GM23338 (cell line): ENCODE measurements at places on chromosomes 12 and 14.

DNA sequence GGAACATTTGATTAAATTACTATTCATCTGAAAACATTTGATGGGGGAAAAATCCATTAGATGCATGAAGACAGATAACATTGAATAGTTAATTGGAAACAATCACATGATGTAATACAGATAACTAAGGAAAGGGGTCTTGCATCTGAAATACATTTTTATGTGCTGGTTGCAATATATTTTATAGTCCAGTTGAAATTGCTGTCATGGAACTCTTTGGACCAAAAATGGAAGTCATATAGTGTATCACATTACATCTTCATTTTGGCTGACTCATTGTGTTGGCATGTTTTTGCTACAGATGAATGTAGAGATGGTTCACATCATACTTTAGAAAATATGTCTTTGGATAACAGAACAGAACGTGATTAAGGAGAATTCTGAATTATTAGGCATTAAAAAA, 43.0 kb upstream of the GNPNAT1 start:
- H3K4me1 ChIP-seq: peaks cover 50% of the 10 kb centered on the region
- H3K4me3 ChIP-seq: no peak overlapping the region
- no peaks in the 10 kb centered on the region for H3K27me3 ChIP-seq
- peak overlapping the region; percentile 17; the same call in 1 of the 2 replicates for H3K27ac ChIP-seq

DNA sequence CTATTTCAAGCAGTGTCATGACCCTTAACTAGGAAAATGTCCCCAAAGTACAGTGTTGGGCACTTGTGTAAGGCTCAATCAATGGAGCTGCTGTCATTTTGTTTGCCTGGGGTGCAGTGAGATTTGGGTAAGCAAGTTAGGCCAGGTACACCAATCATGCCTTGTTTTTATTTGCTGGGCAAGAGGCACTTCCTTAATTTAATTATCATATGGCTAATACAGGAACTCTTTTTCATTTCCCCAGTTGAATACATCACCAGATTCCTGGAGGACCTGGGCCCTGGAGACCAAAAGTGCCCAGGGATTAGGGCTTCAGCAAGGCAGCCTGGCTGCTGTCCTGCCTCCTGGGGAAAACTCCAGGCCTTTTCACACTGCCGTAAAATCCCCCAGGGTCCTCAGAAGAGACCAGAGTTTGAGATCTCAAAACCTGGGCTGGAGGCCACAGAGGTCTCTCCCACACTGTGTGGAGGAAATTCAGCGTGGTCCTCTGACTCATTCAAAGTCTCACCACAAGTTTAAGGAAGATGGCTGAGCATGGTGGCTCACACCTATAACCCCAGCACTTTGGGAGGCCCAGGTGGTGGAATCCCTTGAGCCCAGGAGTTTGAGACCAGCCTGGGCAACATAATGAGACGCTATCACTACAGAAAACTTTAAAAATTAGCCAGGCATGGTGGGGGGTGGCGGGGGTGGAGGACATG, 28.4 kb upstream of the FOXN3 start:
- H3K36me3 ChIP-seq: no peaks in the 10 kb centered on the region
- H3K27ac ChIP-seq: peak overlapping the region; percentile 60; the same call in 1 of the 2 replicates

GRCh38 chr12:26402648-26403047, 207.3 kb downstream of the SSPN start:
- H3K36me3 ChIP-seq: peaks cover 3% of the 10 kb centered on the region; the same call in 1 of the 2 replicates
- peak; percentile 58 for DNase-seq
- no peak overlapping the region for H3K27ac ChIP-seq
- no peaks in the 10 kb centered on the region for H3K4me1 ChIP-seq

GRCh38 chr12:131229426-131230339, 276.0 kb downstream of the ADGRD1 start:
- peak; percentile 74 for DNase-seq
- no peaks in the 10 kb centered on the region for H3K36me3 ChIP-seq
- no peaks in the 10 kb centered on the region for H3K27me3 ChIP-seq
- H3K4me1 ChIP-seq: peaks cover 13% of the 10 kb centered on the region; the same call in 1 of the 2 replicates

DNA sequence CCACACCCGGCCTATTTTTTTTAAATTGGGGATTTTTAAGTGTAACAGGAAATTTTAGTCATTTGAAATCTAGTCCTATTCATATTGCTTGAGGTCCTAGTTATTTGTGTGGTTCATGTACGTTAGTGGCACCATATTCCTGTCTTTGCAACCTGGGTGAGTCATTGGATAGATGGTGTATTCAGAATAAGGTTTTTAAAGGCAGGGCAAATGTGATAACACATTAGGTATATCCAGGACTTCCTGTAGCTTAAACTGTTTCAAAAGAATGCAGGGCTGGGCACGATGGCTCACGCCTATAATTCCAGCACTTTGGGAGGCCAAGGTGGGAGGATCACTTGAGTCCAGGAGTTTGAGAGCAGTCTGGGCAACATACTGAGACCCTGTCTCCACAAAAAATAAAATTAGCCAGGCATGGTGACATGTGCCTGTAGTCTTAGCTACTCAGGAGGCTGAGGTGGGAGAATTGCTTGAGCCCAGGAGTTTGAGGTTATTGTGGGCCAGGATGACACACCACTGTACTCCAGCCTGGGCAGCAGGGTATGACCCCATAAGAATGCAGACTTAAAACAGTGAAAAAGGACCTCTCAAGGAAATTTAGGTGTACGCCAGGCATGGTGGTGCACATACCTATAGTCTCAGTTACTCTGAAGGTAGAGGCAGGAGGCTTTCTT, 8.1 kb downstream of the ATP6V0A2 start:
- H3K27ac ChIP-seq: 0 out of 2 replicates have a peak overlapping the region, but pooled peaks have one; percentile 32
- H3K4me3 ChIP-seq: no peak overlapping the region
- H3K36me3 ChIP-seq: peaks cover 45% of the 10 kb centered on the region
- no peaks in the 10 kb centered on the region for H3K4me1 ChIP-seq
- H3K27me3 ChIP-seq: no peaks in the 10 kb centered on the region

DNA sequence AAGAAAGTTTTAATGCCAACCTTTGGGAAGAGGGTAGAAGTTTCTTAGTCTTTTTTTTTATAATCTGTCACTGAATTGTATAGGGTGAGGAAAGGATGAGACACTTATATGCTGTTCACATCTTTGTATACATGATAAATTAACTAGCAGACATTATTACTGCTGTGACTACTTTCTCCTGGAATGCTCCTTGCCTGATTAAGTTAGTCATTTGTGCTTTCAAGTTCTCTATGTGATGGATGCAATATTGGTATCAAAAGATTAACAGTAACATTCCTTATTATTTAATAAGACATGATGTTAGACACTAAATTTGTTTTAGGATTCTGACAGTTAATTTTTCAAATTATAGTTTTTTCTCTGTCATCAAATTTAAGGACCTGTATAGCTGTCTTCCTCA, 223.4 kb upstream of the GARIN2 start:
- no peak overlapping the region for H3K27ac ChIP-seq
- H3K4me3 ChIP-seq: no peak overlapping the region
- H3K27me3 ChIP-seq: no peaks in the 10 kb centered on the region
- H3K4me1 ChIP-seq: no peaks in the 10 kb centered on the region

GRCh38 chr12:2691006-2691344, 103.8 kb upstream of the FKBP4 start:
- H3K36me3 ChIP-seq: no peaks in the 10 kb centered on the region
- peaks cover 19% of the 10 kb centered on the region for H3K4me1 ChIP-seq
- H3K27ac ChIP-seq: peak overlapping the region; percentile 51; the same call in 1 of the 2 replicates
- peaks cover 9% of the 10 kb centered on the region; the same call in 1 of the 2 replicates for H3K27me3 ChIP-seq

DNA sequence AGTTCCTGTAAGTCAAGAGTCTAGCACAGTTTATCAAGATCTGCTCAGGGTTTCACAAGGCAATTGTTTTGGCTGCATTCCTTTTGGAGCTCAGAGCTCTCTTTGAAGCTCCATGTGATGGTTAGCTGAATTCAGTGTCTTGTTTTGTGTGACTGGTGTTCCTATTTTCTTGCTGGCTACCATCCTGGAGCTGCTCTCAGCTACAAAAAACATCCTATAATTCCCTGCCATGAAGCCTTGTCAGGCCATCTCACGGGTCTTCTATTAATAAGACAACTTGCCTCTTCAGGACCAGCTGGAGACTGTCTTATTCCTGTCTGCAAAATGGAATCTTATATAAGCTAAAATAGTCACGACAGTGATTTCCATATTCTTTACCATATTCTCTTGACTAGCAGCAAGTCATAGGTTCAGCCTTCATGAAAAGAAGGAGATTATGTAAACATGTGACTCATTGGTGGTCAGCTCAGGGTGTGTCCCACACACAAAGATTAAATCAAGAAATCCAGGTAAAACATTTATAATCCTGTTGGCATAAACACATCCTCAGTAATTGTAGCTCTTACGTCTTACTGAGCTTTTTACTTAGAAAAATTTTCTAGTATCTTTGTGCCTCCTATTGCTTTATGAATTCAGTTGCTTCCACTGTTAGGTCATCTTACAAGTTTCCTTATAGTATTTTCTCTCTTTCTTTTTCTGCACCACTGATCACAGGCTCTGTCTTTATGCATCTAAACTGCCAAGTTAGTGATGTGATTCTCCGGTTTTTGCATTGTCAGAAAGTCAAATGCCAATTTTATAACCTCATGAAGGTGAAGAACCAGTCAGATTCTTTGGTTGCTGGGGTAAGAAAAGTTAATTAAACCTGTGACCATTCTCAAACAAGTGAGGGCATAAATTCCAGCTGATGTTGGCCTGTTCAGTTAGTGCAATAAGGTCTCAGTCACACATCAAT, 378.5 kb upstream of the MGAT4C start:
- H3K4me1 ChIP-seq: no peaks in the 10 kb centered on the region
- no peaks in the 10 kb centered on the region for H3K36me3 ChIP-seq
- no peak for DNase-seq
- H3K27ac ChIP-seq: no peak overlapping the region
- H3K4me3 ChIP-seq: no peak overlapping the region
- H3K27me3 ChIP-seq: no peaks in the 10 kb centered on the region

GRCh38 chr12:51759175-51759574, 89.3 kb downstream of the FIGNL2 start:
- no peak for DNase-seq
- no peaks in the 10 kb centered on the region for H3K36me3 ChIP-seq
- H3K4me3 ChIP-seq: no peak overlapping the region

GRCh38 chr14:91872517-91873470, 5.5 kb upstream of the TC2N start:
- no peaks in the 10 kb centered on the region for H3K27me3 ChIP-seq
- no peak overlapping the region for H3K4me3 ChIP-seq
- DNase-seq: no peak
- no peak overlapping the region for H3K27ac ChIP-seq
- H3K4me1 ChIP-seq: peaks cover 10% of the 10 kb centered on the region

DNA sequence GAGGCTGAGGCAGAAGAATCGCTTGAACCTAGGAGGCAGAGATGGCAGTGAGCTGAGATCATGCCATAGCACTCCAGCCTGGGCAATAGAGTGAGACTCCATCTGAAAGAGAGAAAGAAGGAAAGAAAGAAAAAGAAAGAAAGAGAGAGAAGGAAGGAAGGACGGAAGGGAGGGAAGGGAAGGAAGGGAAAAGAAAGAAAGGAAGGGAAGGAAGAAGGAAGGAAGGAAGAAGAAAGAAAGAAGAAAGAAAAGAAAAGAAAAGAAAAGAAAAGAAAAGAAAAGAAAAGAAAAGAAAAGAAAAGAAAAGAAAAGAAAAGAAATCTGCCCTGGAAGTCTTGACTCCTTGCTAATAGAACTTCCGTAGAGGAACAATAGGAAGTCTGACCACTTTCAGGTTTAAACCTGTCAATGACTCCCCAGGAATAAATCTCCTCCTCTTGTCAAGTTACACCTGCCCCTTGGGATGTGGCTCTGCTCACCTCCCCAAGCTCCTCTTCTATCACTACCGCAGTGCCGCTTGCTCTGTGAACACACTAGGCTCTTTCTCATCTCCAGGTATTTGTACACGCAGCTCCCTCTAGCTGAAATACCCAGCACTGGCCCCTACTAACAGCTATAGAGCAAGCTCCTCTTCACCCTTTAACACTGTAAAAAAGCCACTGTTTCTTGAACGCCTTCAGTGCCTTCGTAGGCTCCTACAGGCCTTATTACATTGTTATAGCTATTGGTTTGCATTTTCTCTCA, 773.1 kb upstream of the TBX3 start:
- H3K27ac ChIP-seq: no peak overlapping the region
- no peaks in the 10 kb centered on the region; the same call in 1 of the 2 replicates for H3K27me3 ChIP-seq
- H3K4me1 ChIP-seq: peaks cover 20% of the 10 kb centered on the region
- DNase-seq: peak; percentile 86
- no peaks in the 10 kb centered on the region for H3K36me3 ChIP-seq

DNA sequence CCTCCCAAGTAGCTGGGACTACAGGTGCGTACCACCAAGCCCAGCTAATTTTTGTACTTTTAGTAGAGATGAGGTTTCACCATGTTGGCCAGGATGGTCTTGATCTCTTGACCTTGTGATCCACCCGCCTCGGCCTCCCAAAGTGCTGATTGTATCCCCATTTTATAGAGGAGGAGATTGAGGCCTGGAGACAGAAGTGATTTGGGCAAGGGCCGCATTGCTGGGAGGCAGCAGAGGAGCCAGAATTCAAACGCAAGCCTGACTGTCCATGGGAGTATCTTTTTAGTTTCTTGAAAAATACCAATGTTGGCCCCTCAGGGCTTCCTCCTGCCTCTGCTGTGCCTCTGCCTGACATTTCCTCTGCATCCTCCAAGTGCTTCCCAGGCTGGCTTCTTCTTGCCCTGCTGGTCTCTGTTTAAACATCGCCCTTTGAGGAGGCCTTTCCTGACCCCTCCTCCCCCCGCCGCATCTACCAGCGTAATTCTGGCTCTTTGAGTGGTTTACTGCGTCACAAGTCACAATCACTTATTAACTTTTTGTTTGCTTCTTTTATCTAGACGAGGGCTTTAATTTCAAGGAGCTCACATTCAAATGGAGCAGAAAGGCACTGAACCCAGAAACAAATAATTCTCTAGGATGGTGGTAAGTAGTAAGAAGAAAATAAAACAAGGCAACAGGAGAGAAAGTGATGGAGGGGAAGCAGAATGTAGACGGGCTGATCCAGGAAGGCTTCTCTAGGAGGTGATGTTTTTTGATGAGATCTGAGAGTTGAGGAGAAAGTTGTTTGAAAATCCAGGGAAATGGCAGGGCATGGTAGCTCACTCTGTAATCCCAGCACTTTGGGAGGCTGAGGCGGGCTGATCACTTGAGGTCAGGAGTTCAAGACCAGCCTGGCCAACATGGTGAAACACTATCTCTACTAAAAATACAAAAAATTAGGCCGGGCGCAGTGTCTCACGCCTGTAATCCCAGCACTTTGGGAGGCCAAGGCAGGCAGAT, 91.0 kb upstream of the MED13L start:
- no peak for DNase-seq
- H3K27me3 ChIP-seq: no peaks in the 10 kb centered on the region
- no peaks in the 10 kb centered on the region for H3K36me3 ChIP-seq
- H3K27ac ChIP-seq: no peak overlapping the region; the same call in 1 of the 2 replicates
- no peaks in the 10 kb centered on the region for H3K4me1 ChIP-seq
- H3K4me3 ChIP-seq: no peak overlapping the region

DNA sequence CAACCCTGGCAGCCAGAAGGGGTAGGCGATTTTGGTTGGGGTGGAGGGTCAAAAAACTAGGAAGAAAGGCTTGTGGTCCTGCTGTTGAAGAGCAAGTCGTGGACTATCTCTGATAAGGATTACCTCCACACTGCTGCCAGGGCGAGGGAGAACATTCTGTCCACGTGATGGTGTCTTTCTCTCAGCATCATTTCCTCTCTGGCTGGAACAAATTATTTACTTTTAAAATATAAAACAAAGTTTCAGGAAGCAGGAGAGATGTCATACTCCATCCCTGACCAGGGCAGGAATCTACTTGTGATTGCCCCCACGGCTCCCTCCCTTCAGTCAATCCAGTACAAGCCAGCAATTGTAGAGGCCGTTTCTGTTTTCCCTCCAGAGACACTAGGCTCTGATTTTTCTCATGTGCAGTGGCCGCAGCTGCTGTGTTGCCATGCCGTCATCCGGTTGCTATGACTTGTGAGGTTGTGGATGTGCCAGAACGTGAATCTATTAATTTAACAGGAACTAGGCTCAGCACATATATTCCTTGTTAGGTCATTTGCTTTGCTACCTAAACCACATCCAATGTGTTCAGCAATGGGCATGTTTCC, 61.5 kb upstream of the PTGR2 start:
- no peak overlapping the region for H3K4me3 ChIP-seq
- H3K27me3 ChIP-seq: peaks cover 54% of the 10 kb centered on the region
- no peaks in the 10 kb centered on the region for H3K36me3 ChIP-seq
- H3K27ac ChIP-seq: no peak overlapping the region
